Stimulated activated CD8-positive, alpha-beta memory T cell treated with anti-CD3 and anti-CD28 coated beads, Interleukin-4, amount 100 ng/mL, for 1 hour (primary cell): ENCODE measurements at places on chromosomes 4 and X.

DNA sequence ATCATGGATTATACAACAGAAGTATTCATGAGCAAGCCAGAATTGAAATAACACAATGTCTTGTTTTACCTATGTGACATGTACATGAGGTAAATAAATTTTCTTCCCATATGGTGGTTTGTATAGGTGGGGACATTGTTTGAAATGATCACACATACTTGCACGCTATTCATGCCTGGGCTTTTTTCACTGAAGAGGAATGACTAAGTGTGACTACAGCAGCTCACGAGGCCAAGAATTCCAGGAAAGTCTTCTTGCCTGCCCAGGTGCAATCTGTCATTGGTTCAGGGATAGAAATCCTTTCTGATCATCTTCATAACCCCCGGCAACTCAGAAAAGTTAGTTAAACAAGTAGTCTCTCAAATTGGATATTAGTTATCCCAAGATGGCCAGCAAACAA lies 36.3 kb upstream of the AREG start:
- no peak for DNase-seq

DNA sequence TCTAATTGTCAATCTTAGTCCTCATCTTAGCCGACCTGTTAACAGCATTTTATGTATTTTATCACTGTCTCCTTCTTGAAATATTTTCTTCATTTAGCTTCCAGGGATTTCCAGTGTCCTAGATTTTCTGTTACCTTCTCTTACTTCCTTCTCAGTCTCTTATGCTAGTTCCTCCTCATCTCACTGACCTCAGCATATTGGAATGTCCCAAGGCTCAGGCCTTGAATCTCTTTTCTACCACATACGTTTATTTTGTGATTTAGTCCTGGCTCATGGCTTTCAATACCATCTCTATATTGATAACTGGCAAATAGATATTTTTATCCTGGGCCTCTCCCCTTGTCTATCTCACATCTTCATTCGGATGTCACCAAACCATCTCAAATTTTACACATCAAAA lies 61.1 kb downstream of the IQCM start:
- no peak for DNase-seq

DNA sequence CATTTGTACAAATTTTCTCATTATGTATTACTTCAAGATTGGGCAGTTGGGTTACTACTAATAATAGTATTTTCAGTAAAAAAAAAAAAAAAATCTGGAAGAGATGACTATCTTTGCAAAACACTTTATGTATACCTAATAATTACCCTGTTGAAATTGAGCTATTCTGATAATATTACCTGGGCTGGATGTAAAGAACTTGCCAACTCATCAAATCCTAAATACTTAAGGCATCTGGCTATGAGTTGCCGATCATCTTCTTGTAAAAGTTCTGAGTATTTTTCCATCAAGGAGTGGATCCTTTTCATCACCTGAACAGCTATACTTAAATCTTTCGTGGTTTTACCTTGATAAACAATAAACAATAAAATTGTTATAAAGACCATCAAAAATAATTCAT lies 42.7 kb downstream of the DDX60 start:
- DNase-seq = no peak

DNA sequence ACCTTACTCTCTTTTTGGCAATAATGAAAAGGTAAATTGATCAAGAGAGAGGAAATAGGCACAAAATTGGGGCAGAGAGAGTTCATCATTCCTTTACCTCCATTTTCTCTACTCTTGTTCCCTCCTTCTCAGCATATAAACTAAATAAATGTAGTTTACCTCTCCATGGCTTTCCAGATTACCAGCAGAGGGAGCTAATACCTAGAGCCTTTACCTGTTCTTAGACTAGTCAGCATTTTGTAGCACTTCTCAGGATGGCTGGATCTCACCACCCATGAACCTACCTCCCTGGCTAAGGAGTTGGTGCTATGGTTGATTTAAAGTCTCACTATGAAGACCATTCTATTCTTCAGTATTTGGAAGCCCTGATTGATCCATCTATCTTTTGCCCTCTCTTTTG lies 15.7 kb downstream of the OFD1 start:
- no peak for DNase-seq

GRCh38 chr4:70120323-70120722 lies 33.7 kb upstream of the PRR27 start:
- no peak for DNase-seq

DNA sequence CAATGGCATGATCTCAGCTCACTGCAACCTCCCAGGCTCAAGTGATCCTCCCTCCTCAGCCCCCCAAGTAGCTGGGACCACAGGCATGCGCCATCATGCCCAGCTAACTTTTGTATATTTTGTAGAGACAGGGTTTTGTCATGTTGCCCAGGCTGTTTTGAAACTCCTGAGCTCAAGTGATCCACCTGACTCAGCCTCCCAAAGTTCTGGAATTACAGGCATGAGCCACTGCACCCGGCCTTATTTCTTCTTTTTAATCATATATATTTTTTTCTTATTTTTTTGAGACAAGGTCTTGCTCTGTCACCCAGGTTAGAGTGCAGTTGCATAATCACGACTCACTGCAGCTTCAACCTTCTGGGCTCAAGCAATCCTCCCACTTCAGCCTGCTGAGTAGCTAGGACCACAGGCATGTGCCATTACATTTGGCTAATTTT lies 184.0 kb downstream of the TSPAN5 start:
- no peak for DNase-seq

DNA sequence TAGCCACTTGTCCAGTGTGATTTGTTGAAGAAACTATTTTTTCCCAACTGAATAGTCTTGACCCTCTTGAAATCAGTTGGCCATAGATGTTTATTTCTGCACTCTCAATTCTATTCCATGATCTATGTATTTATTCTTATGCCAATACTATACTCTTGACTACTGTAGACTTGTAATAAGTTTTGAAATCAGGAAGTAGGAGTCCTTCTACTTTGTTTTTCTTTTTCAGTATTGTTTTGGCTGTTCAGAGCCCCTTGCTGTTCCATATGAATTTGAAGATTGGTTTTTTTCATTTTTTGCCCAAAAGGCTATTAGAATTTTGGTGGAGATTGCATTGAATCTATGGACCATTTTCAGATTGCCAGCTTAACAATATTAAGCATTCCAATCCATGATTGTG lies 10.2 kb downstream of the SAP30 start:
- DNase-seq = no peak

GRCh38 chr4:99868126-99868596 lies 26.1 kb downstream of the LAMTOR3 start:
- DNase-seq = no peak

DNA sequence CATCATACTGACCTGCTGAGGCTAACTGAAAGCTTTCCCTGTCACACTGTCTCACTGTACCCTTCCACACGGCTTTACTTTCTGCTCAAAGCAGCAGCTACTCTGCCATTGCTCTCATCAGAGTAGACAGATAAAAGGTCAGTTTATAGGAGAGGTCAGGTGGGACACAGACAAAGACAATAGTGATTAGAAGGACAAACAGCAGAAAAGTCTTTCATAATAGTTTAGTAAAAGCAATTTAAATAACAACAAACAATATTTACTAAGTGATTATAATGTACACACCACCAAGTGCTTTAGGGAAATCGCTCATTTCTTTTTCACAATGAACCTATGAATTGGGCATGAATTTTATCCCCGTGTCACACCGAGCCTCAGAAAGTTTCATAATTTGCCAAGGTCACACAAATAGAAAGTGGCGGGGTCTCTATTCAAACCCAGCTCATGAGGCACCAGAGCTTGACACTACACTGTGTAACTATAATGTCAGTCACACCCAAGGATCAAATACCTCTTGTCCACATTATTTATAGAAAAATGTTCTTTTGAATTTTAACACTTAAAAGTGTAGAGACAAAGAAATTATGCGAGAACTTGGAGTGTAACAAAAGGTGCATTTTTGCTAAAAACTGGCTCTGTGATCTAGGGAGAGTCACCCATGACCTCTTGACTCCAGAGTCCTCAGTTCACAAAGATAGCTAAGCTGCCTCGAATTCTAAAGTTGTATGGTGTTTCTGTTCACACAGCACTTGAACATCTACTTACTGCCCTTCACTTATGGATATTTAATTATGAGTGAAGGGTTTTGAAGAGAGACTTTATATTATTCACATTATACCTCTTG lies 24.5 kb upstream of the SORBS2 start:
- DNase-seq = no peak

DNA sequence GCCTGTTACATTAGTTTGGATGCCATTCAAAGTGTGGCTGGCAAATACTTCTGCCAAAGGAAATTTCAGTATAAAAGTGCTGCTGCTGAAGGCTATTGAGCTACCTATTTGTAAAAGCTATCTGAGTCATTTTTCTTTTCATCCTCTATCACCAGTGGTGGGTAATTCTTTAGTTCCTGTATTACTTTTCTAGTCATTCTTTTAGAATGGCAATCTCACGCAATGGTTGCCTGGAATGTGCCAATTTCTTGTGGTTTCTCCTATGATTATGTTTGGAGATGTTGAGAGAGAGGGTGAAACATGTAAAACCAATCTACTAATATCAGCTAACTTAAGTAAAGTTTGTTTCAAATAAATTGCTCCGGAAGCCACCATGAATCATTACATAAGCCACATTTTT lies 685.0 kb downstream of the RAPGEF2 start:
- no peak for DNase-seq

DNA sequence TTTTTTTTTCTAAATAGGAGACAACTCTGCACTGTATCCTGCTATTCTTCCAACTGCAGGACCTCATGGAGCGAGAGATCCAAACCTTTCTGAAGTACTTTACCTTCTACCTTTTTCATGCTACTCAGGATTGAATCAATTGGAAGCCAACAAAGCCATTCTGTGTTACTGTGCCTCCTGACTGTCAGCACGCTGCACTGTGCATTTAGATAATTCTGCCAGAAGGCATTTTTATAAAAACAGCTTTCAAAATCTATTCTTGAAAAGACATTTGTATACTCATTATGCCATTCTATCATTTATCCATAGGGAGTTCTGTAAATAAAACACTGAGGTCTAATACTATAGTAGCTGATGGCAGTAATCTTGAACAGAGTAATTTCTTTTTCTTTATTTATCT lies 142.8 kb downstream of the SLIT2 start:
- no peak for DNase-seq

DNA sequence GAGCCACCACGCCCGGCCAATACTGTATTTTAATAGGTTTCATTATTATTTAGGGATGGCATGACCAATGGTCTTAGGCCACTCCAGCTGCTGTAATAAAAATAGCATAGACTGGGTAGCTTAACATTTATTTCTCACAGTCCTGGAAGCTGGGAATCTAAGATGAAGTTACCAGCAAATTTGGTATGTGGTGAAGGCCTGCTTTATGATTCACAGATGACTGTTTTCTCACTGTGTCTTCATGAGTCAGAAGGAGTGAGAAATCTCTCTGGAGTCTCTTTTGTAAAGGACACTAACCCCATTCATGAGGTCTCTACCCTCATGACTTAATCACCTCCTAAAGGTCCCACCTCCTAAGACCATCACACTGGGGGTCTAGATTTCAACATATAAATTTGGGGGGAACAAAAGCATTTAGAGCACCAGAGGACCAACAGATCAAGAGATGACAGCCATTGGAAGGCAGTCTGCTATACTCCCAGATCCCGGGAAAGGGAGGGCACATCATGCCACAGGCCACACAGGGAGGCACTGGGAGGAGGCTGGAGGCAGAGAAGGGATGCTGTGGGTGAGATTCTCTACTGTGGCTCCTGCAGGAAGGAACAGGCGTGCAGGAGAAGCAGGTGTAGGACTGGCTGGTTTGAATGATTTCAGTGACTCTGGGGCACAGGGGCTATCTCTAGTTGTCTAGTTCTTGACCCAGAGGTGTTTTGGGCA lies 335.8 kb upstream of the SFRP2 start:
- no peak for DNase-seq

- DNase-seq = no peak
Observed at GRCh38 chrX:101395789-101396188, 5.0 kb downstream of the RPL36A start.

GRCh38 chr4:51999250-51999649 lies 20.9 kb downstream of the LRRC66 start:
- DNase-seq = no peak

DNA sequence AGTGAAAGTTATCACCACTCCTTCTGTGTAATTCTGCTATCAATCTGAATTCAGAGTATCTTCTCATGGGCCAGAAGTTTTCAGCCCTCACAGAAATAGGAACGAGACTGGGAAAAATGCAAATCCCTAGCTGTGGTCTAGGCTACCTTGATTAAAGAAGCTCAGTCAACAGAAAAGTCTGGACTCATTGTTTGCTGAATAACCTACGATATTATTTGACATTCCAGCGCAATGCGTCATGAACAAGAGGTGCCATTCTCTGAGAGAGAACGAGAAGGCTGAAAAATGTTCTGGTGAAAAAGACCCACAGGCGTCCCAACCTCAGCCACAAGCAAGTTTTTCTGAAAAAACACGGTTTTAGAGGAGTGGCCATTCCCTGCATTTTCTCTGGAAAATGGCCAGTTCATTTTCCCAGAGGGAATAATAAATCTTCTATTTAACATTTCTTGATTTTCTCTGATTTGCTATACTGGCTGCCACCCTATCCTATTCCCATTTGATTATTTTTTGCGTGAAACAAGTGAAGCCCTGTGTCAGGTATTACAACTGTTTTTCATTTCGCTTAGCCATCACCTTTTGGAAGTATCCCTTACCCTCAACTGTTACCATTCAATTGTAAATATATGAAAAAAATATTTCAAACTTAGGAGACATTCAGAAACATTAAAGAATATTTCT lies 1117.6 kb upstream of the PRKX start:
- no peak for DNase-seq

- no peak for DNase-seq
Observed at GRCh38 chrX:125382889-125383288, 63.2 kb downstream of the TEX13C start.

DNA sequence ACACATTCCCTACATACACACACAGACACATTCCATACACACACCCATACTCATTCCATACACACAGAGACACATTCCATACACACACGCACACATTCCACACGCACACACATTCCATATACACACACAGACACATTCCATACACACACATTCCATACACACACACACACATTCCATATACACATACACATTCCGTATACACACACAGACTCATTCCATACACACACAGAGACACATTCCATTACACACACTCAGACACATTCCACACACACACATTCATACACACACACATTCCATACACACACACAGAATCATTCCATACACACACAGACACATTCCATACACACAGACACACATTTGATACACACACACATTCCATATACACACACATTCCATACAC lies 15.2 kb downstream of the LINC00632 start:
- no peak for DNase-seq
